Naive thymus-derived CD8-positive, alpha-beta T cell (primary cell): ENCODE measurements at places on chromosomes 2 and 18.

GRCh38 chr2:232487385-232488096 is at the start of gene ECEL1:
Gene ECEL1, minus strand, starts transcription at chr2:232487834. Its CDS starts 1,181 bp downstream, at chr2:232486653.
- no peak for DNase-seq

DNA sequence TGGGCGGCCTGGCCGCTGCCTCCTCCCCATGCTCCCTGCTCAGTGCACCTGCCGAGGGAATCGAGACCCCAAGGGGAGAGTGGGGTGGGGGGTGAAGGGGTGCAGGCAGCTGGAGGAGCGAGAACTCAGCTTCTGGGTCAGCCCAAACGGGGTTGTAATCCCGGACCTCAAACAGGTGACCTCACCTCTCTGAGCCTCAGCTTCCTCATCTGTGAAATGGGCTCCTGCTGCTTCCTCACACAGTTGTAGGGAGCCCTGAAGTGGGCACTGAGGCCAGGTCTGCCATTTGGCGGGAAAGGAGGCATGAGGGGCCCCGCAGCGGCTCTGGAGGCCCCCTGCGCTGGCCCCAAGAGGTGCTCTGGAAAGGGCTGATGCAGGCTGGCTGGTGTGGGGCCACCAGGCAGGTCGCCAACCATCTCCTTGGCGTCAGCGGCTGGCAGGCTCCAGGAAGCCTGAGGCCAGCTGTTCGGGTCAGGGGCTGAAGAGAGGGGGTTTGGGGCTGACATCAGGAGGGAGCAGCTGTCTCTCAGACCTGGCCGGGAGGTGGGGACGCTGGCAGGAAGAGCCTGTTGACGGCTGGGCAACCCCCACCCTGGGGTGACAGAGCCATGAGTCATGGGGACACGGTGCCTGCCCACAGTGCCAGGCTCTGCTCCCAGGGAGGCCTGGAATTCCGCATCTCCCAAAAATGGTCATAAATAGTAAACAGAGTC is 4.9 kb downstream of the KLHL30 start:
- DNase-seq, result no peak

DNA sequence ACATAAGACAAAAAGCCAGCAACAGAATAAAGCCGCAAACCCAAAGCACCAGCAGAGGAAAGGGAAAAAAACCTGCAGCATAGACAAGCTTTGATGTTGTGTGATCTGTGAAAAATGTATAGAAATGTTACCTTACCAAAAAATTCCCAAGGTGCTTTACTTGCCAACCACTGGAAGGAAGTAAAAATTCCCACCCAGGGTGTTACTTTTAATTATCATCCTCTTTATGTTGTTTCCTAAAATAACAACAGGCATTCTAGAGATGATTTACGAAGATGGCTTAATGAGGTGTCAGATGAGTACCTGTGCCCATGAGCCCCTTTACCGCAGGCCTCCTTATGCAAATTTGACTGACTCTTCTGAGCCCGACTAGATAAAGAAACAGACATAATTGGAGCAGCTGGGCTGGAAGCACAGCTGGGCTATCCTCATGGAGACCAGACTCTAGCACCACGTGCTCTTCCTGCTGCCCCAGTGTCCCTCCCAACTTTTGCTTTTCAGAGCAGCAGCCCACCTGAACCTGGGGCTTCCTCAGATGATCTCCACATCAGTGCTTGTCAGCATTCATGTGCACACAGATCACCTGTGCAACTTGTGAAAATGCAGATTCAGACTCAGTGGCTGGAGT is 41.5 kb downstream of the SRSF7 start:
- peak; percentile 60 for DNase-seq

- no peak for DNase-seq
Observed at GRCh38 chr2:174486563-174487107, at the start of gene GPR155. Gene GPR155, minus strand, starts transcription at chr2:174487029. Its CDS starts 5,073 bp downstream, at chr2:174481956.

- no peak for DNase-seq
Observed at GRCh38 chr2:121450301-121450700, 80.4 kb upstream of the RNU4ATAC start.

GRCh38 chr2:147449323-147449991 is 395.4 kb upstream of the ACVR2A start:
- no peak for DNase-seq

DNA sequence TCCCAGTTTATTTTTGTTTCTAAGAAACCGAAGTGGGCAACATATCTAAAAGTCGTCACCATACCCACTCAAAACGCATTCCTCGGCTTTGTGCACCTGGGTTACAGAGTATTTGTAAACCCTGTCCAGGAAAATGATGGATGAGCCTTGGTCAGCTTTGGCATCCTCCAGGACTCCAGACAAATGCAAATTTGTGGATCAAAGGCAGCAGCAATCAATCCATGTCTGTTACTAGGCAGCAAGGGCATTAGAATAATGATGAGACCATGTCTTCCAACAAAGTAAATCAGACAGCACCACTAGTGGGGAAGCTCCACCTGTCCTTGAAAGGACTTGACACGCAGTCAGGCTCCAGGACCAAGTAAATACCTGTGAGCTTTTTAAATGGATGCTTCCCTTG is 672.6 kb upstream of the GYPC start:
- DNase-seq, result no peak

DNA sequence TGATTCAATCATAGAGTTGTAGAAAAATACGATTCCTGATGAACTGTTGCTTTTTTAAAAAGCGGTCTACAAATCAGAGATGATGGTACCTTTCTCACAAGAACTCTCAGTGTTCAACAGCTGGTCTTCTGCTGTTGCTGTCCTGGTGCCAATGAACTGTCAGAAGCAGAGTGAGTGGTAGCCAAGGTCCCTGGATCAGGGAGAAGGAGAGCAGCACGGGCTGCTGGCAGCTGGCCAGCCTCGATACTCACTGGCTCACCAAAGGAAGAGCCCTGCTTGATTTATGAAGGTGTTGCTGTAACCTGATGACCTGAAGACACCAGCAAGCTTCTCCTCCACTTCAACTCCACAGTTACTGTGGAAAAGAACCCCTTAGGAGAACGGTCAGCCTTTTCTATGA is 300.8 kb upstream of the SOX11 start:
- no peak for DNase-seq

GRCh38 chr2:102072741-102073140 is 69.8 kb upstream of the IL1R1 start:
- no peak for DNase-seq

DNA sequence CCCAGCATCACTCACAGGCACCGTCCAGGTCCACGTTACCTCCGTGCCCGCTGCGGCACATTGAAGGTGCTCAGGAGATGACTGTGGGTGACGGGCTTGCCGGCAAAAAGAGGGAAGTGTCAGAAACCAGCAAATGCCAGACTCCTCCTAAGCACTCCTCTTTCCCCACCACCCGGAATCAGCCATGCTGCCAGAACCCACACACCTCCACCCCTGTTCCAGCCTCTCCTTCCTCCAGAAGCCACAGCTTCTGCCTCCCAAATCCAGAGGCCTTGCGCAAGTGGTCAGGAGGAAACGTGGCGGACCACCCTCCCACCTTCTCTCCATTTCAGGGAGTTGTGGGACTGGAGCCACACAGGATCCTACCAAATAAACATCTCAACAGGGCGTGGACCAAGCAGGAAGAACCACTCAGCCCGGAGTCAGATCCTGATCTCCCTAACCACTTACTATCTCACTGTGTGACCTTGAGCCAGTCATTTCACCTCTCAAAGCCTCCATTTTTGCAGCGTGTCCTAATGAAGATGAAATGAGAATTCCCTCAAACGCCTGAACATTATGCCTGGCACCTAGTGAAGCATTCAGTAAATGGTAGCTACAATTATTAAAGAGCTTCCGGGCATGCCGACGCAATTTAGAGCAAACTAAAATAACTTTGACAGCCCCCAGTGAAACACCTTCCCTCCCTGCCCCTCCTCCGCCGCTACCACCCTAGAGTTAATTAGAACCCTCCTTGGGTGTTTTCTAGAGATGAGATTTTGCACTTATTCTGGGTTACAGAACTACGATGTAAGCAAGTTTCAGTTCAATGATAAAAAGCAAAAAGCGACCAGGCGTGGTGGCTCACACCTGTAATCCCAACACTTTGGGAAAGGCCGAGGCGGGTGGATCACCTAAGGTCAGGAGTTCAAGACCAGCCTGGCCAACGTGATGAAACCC is 32.9 kb downstream of the SMAD7 start:
- DNase-seq, result no peak

DNA sequence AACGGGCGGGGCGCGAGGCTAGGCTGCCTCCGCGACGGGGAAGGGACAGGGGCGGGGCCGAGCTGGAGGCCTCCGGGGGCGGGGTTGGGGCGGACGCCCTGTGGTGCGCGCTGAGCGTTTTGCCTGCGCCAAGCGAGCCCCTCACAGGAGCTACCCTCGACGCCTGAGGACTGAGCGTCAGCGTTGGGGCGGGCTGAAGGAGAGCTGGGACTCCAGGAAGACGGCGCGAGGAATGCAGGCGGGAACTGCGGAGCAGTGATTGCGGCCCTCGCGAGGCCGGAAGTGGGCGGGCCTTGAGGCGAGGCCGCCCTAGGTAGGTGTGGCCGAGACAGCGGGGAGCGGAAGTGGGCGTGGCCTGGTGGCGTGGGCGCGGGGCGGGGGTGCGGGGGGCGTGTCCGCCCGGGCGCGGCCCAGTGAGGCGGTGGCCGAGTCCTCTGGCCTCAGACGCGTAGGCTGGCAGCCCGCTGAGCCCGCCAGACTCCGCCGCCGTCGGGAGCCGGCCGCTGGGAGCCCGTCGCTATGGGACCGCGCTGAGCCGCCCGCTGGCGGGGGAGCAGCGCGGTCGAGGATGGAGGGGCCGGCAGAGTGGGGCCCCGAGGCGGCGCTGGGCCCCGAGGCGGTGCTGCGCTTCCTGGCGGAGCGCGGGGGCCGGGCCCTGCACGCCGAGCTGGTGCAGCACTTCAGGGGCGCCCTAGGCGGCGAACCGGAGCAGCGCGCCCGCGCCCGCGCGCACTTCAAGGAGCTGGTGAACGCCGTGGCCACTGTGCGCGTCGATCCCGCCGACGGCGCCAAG is at the start of the genes SEPTIN10 and SOWAHC:
TSS of gene SEPTIN10 (minus strand) at position 45 of the 793 bp plus-strand sequence. CDS start 139 bp downstream, outside the sequence.
TSS of gene SOWAHC (plus strand) at position 443 of the 793 bp plus-strand sequence. CDS start at position 569, 126 bp downstream.
- peak; percentile 77 for DNase-seq

DNA sequence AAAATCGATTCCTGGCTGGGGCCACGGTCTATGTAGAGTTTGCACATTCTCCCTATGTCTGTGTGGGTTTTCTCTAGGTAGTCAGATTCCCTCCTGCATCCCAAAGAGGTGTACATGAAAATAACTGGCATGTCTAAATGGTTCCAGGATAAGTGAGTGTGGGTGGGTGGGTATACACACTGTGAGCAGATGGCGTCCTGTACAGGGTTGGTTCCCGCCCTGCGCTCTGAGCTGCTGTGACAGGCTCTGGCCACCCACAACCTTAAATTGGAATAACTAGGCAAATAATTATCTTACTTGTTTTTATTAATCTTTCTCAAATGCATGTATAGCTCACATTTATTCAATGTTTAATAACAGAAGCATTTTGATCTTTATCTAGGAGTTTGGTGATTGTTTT is 16.3 kb downstream of the THOC1 start:
- DNase-seq, result no peak
